ENCODE measurements at places on chromosomes 6 and 20. TPM values are rescaled to one million over a fixed set of nuclear protein-coding genes. Genes with fewer than 3 reads are reported as not detected.

Gene ADRM1
- total RNA-seq = 110 TPM

Gene CHRNA4
- not detected for total RNA-seq

Gene MYT1
- not detected for total RNA-seq

Gene SOX18
- 16.0 TPM for total RNA-seq

Gene ELOVL2
- total RNA-seq = not detected

Gene SYTL3
- total RNA-seq = 2.6 TPM

Data from endothelial cell of coronary artery (primary cell).